Caco-2 (cell line): ENCODE measurements at places on chromosomes 6 and 20.
A peak's percentile ranks its signal among the peaks of the same experiment; 100 is the strongest.

DNA sequence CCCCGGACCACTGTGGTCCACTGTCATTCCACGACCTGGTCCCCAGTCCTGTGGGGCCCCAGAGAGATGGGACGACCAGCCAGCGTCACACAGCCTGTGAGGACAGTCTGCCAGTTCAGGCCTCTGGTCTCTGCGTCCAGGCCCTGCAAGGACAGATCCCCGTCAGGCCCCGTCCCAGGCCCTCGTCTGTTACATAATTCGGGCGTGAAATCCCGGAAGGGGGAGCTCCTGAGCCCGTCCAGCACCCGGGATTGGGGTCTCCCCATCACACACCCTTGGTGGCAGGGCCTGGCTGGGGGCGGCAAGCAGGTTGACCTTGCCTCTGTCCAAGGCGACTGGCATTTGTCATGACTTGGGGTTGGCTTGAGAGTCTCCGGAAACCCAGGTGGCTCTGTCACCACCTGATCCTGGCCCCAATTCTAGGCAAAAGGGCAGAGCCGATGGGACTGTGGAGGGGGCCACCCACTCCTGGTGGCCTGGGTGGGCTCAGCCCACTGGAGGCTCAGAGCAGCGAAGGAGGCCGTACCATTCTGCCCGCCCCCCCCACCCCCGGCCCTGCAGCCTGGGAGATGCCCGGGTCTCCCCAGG lies 73.8 kb upstream of the GATA5 start:
- no peak overlapping the region for H3K4me3 ChIP-seq
- H3K27ac ChIP-seq = no peak overlapping the region
- DNase-seq = no peak
- peaks cover 2% of the 10 kb centered on the region for H3K27me3 ChIP-seq

DNA sequence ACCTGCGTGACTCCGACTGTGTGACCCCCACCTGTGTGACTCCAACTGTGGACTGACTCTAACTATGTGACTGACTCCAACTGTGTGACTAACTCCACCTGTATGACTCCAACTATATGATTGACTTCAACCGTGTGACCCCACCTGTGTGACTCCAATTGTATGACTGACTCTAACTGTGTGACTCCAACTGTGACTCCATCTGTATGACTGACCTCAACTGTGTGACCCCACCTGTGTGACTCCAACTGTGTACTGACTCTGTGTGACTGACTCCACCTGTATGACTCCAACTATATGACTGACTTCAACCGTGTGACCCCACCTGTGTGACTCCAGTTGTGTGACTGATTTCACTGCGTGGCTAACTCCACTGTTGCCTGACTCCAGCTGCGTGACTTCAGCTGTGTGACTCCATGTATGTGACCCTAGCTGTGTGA lies 38.6 kb downstream of the SYNJ2 start:
- peaks cover 1% of the 10 kb centered on the region; the same call in 1 of the 2 replicates for H3K36me3 ChIP-seq
- H3K27ac ChIP-seq = peak overlapping the region; percentile 30
- H3K4me1 ChIP-seq = no peaks in the 10 kb centered on the region

DNA sequence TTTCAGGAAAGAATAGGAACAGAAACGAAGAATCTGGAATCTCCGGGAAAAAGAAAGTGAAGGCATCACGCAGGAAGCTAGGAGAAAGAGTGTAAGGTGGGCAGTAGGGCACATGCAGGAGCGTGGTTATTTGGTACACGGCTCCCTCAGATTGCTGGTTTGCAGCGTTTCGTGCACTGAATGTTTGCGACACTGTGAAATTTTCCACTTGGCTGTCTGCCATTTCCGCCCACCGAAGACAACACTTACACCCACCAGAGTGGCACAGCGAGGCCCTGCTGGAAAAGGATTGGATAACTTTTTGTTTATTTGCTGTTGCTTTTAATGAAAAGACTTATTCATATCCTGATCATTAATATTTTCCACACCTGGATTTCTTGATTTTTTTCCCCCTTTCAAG lies 248.3 kb downstream of the GMPR start:
- no peaks in the 10 kb centered on the region for H3K36me3 ChIP-seq
- H3K27ac ChIP-seq = no peak overlapping the region
- H3K27me3 ChIP-seq = no peaks in the 10 kb centered on the region
- H3K4me1 ChIP-seq = peaks cover 2% of the 10 kb centered on the region; the same call in 1 of the 2 replicates

- no peak overlapping the region for H3K27ac ChIP-seq
- no peaks in the 10 kb centered on the region for H3K27me3 ChIP-seq
- no peaks in the 10 kb centered on the region for H3K36me3 ChIP-seq
- H3K4me3 ChIP-seq = no peak overlapping the region
Observed at GRCh38 chr6:41663568-41663967, 25.3 kb downstream of the MDFI start.
